Cortex of kidney (tissue), 1 donor: ENCODE measurements at places on chromosomes 3 and 15.

DNA sequence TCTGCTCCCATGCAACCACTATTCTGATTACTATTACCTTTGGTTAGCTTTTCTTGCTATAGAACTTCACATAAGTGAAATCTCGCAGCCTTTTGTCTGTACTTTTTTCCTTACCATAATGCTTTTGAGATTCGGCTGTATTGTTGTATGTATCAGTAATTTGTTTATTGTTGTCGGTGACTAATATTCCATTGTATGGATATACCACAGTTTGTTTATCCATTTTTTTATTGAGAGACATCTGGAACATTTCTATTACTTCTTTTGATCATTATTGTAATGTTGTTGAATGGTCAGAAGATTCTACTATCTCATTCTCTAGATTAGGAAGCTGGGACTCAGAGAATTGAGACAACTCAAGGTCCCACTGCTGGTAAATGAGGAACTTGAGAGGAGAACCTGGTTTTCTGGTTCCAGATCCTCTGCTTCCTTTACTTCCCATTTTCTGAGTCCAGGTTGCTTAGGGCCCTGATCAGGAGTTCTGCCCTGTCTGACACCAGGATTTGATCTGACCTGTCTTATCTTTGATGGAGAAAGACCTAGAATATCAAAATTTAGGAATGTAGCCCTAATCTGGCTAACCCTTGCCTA, 18.2 kb upstream of the SPTSSB start:
- no peak for DNase-seq

GRCh38 chr15:69610277-69610676, 157.7 kb downstream of the RPLP1 start:
- no peak for DNase-seq

GRCh38 chr3:65676580-65676979, 362.1 kb downstream of the MAGI1 start:
- DNase-seq: no peak

DNA sequence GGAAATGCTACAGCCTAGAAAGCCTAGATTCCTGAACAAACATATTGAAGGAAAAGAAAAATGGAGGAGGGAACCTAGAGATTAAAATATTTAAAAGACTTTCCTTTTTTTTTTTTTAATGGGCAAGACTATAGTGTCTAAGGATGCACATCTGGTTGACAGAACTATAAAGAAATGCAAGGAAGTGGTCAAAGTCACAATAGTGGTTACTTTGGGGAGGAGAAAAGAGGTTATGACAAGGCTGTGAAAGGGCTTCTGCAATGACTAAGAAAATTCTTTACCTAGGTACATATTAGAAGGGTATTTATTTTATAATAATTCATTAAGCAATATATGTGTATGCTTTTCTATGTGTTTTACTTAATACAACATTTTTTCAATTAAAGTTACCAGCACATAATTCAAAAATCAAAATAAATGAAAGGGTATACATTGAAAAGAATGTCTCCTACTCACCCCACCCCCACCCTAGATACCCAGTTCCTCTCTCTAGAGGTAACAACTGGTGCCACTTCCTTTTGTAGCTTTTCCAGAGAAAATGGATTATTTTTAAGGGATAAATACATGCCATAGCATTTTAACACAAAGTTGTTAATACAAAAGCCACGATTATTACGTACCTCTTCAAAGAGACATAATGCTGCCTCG, 70.1 kb downstream of the HERC1 start:
- no peak for DNase-seq

DNA sequence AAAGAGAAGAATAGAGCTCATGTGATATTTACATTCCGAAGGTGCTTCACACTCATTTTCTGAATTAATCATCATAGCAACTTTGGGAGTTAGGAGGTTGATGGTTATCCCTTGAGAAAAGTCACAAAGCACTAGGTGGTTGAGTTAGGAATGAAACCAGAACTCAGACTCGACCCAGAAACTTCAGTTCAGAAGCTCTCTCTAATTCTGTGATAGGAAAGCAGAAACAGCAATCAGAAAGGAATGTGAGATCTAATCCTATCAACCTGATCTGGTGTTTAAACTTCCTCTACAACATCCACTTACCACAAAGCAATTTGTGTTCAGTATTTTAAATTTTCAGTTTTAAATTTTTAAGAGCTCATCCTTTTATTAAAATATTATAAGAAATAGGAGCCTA, 211.2 kb downstream of the CNTN3 start:
- no peak for DNase-seq

GRCh38 chr3:44418549-44418948, 58.9 kb downstream of the ZNF445 start:
- DNase-seq: no peak

GRCh38 chr15:36810656-36811449, 231.4 kb downstream of the CDIN1 start:
- DNase-seq: no peak

GRCh38 chr3:117266806-117267205, 557.2 kb downstream of the TUSC7 start:
- no peak for DNase-seq

- DNase-seq: no peak
Observed at GRCh38 chr3:65714134-65714533, 324.6 kb downstream of the MAGI1 start.

- DNase-seq: no peak
Observed at GRCh38 chr3:142896201-142896755, 7.4 kb upstream of the PCOLCE2 start.

GRCh38 chr3:125141596-125142419, 70.7 kb downstream of the SLC12A8 start:
- DNase-seq: no peak

- DNase-seq: no peak
Observed at GRCh38 chr3:156353563-156353962, 201.4 kb downstream of the SSR3 start.

DNA sequence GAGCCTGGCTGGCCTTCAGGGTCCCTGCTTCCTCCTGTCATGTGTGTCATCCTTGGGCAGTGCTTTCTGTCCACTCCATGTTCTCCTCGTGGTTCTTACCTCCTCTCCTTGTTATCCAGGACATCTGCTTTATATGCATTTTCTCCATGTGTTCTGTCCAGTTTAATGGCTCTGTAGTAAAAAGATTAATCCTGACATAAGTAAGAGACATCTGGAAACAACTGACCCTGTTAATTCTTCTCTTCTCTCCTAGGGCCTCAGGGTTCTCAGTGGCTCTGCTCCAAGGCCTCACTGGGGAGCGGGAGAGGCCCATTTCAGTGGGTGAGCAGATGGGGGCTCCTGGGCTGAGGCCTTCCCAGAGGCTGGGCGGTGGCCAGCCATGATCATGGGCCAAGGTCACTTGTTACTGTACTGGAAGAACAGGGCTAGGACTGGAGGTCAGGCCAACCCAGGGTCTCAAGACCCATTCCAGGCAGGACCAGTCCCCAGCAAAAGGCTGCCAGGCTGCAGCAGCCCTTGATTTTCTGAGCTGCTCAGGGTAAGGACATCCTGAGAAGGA, 20.2 kb upstream of the CDCP1 start:
- DNase-seq: no peak

DNA sequence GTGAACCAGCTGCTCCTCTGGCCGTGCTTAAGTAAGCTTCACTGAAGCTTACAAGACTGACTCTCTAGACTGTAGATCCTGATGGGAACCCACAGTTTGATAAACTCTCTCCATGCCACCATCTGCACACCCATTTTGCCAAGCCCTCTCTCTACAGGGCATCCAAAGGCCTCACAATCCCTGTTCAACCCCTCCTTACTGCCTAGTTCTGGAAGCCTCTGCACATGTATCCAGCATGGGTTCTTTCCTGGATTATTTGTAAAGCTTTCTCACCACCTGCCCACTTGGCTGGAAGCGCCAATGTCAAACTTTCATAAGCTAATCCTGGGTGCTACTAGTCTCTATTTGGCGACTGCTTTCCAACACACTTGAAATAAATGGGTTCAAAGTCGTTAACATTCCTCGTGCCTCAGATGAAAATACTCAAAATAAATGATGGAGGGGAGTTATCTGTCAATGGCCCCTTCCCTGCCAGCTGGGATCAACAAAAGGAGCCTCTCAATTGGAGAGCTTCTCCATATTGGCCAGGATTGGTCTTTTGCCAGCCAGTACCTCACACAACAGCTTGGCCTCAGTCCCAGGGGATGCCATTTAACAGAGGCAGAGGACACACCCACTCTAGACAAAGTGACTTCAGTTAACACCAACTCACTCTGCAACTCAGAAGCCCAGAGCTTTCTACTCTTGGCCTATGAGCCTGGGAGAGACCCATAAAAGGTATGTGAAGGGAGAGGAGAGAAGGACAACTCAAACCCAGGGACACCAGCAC, 48.1 kb downstream of the SH3BP5 start:
- no peak for DNase-seq

- DNase-seq: no peak
Observed at GRCh38 chr15:68290715-68291114, 13.2 kb downstream of the FEM1B start.

GRCh38 chr15:93520206-93520605, 431.2 kb upstream of the RGMA start:
- no peak for DNase-seq

DNA sequence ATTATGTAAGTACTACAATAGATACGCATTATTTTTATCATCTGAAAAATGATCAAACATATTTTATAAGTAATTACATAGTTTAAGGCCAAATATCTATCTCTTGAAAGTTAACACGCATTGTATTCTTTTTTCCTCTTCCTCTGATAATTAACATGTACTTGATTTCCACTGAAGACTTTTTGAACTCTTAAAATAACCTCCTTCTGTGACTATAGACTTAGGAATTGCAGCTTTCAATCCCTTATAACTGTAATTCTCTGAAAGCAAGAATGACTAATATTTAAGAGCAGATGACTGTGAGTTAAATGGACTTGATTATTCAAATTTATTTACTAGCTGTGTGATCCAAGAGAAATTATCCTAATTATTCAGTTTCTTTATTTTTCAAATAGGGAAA, 730.6 kb upstream of the NECTIN3 start:
- no peak for DNase-seq

GRCh38 chr15:91887321-91887720, 33.8 kb downstream of the SLCO3A1 start:
- DNase-seq: no peak

- no peak for DNase-seq
Observed at GRCh38 chr3:126988451-126989021, 5.6 kb downstream of the PLXNA1 start.

- DNase-seq: no peak
Observed at GRCh38 chr3:168659015-168659414, 563.3 kb upstream of the GOLIM4 start.

DNA sequence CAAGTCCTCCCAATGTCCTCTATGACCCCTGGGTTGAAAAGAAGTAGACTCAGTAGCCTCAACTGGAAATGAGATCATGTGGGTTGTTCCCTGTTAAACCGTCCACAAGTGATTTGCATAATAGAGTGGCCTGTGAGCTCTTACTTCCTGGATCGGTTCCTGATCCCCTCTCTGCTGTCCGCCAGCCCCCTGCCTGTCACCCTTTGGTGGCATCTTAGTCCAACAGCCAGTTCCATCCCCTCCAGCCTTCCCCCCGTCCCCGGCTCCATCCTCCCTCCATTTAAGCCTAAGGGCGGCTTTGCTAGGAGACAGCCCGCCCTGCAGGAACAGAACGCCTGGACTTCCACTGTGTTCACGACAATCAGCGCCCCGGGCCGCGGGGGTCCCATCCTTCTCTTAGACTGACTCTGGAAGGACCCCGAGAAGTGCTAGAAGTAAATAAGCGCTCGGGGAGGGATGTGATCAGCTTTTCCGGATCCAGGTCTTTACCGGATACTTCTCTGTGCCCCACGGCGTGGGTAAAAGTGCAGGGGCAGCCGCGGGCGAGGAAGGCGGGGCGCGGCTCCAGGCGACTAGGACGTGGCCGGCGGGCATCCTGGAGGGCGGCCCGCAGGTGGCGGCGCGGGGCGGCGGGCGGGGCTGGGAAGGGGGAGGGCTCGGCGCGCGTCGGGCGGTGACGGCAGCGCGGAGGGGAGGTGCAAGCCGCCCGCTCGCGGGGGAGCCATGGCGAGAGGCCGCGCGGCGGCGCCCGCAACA, 51.2 kb upstream of the ULK4 start:
- no peak for DNase-seq

GRCh38 chr3:197003461-197004385, 25.9 kb downstream of the MELTF start:
- DNase-seq: no peak

DNA sequence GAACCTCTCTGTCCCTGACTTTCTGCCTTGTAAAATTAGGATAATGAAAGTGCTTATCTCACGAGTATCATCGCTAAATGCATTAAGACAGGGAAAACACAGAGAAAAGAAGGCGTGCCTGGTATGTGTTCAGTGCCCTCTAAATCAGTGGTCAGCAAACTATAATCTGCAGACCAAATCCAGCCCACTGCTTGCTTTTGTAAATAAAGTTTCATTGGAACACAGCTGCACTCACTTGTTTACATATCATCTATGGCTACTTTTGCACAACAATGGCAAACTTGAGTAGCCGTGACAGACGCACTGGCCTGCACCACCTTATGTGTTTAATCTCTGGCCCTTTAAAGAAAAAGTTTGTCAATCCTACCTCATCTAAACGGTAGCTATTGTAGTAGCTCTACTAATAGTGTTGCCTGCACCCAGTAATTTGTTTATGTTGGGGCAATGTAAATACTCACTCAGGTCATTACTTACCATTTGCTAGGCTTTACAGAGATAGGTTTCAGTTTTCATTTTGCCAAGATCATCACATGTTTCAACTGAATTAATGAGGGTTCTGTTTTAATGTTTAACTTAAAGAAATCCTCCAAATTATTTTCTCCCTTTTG, 229.4 kb downstream of the FEZF2 start:
- no peak for DNase-seq

DNA sequence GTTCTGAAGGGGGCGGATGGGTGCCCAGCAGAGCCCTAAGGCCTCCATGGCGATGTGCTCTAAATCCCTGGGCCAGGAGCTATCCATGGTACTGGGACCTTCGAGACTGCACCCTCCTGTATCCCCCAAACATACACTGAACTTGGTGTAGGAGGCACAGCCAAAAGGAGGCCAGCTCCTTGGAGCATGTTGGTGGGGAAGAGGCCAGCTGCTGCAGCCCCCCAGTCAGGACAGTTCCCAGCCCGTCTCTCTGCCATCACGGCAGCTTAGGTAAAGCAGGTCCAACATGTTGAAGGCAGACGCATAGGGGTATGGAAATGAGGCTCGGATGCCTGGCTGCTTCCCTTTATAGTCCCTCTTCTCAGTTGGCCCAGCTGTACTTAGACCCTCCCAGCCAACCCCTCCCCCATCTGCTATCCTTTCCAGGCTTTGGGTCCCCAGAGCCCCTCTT, 1.8 kb downstream of the CAMKV start:
- DNase-seq: no peak

DNA sequence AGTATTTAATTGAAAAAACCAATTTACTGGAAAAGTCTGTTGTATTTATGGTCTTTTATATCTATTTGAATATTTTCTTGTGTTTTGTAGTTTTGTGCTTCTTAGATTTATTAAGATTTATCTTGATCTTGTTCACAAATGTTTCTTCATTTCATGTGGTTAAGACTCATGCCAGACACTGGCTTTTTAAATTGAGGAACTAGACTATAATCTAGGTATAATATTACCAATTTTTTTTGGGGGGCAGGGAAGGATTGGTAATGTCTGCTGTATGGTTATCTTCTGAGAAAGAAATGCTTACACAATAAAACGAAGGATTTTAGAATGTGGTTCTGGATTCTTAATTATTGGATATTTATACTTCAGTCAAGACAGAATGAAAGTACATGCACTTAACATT, 24.9 kb downstream of the AP4E1 start:
- no peak for DNase-seq
